ENCODE measurements at places on chromosomes 3 and 15.

DNA sequence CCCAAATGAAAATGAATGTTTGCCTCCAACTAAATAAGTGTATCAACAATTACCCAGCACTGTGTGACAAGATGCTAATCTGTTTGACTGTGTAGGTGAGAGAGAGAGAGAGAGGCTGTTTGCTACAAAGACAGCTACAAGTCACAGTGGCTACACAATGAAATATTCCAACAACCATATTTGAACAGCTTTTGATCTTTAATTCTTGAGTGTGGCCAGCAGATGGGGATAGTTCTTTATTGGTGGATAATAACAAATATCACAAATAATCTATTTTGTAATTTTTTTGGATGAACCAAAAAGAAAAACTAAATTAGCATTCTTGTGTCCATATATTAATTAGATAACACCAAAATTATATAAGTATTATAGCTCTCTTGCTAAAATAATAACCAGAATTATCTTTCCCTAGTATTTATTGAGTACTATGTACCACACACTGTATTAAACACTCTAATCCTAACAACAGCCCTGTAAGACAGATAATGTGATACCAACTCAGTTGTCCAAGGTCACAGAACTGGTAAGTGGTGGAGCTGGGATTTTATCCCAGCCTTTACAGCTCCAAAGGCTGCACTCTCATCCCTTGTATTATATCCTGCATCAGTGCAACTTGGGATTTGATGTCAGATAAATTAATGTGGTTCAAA, 61.9 kb upstream of the C3orf80 start:
- DNase-seq: no peak

- no peak for DNase-seq
Observed at GRCh38 chr3:66239513-66240123, 18.8 kb downstream of the SLC25A26 start.

DNA sequence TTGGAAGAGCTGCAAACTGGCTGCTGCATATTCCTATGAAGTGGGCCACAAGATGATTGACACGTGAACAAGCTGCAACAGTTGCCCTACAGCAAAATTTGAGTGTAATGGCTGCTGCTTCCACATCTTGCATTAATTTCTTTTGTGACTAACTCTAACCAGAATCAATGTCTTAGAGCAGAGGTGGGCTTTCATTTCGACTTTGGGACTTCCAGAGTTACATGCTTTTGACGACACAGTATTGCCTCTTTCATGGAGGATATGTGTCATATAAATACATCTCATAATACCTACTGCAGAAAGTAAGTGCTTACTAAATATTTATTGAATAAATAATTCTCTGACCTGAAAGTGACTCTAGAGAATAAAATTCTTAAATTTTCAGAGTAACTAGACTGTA, 340.7 kb upstream of the KCNH8 start:
- no peak for DNase-seq

- no peak for DNase-seq
Observed at GRCh38 chr3:56207922-56208321, 260.3 kb downstream of the ERC2 start.

DNA sequence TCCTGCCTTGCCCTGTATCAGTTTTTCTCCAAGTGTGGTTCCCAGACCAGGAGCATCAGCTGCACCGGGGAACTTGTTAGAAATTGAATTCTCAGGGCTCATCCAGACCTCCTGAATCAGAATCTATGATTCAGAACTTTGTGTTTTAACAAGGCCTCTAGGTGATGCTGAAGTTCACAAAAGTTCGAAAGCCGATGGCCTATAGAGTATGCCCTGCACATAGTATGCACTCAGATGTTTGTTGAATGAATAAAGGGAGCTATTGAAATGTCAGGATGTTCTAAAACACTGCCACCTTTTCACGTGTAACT, 664 bp upstream of the LARP6 start:
- DNase-seq: no peak

GRCh38 chr15:78910271-78910670, 34.6 kb downstream of the CTSH start:
- DNase-seq: no peak

- no peak for DNase-seq
Observed at GRCh38 chr3:114405202-114405990, 111.6 kb downstream of the TIGIT start.

DNA sequence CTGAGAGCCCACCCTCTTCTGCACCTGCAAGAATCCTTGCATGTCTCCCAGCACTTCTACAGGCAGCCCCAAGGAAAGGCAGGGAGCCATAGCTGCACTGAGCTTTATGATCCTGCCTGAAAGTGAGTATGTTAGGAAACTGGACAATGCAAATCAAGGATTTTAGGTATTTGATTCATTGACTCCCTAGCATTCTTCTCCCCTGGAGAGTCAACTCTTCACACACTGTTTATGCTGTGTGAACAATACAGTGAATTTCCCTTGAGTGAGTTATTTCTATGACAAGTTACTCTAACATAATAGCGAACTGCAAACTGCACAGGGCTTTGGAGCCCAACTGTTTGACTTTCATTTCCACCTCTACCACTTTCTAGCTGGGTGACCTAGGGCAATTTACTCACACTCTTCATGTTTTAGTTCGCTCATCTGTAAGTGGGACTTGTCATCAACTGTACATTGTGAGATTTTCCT, 96.0 kb upstream of the PHLDB2 start:
- no peak for DNase-seq

GRCh38 chr15:51121118-51121517, 26.4 kb upstream of the TNFAIP8L3 start:
- DNase-seq: no peak

- no peak for DNase-seq
Observed at GRCh38 chr3:118801899-118802298, 232.7 kb downstream of the IGSF11 start.

- DNase-seq: peak; percentile 27
Observed at GRCh38 chr3:105385819-105386508, 19.3 kb downstream of the ALCAM start.

DNA sequence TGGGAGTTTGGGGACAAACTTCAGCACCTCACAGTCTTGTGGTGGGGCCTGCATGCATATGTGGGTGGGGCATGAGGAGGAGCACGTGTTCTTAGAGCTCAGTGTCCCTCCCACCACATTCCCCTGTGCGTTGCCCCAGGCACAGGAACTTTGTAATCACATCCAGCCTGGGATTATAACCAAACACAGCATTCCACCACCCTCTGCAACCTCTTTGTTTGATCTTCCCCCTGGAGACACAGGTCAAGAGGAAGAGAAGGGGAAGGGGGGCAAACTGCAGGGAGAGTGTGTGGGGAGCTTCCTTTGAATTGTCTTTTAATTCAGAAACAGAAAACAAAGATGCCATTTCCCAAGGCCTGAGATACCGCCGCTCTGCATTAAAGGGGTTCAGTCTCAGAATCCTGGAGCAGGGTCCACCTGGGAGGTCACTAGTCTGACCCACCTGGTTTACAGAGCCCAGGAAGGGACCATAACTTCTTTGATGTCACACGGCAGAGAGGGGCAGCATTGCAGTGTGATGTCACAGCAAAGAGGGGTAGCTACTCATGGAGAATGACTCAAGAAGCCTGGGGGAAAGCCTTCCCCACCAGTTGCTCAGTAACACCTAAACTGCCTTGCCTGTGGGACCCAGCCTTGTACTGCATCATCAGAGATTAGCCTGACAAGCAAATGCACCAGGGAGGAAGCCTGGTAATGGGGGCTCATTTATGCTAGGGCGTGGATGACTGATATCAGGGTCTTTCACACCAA, 106.3 kb upstream of the RNU6-1 start:
- DNase-seq: no peak

DNA sequence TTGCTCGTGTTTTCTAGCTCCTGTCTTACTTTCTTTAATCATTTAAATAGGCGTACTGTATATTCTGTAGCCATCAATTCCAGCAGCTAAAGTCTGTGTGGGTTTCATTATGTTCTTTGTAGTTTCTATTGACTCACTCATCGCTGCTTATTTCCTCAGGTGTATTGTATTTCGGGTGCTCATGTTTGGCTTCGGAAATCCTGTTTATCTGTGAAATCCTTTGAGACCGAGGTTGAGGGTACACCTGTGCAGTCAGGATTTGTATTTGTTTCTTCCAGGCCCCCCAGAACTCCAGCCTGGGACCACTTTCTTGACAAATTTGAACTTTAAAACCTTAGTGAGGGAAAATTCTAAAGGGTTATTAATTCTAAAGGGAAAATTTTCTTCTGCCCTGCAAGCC, 2.0 kb upstream of the PAK2 start:
- DNase-seq: no peak

DNA sequence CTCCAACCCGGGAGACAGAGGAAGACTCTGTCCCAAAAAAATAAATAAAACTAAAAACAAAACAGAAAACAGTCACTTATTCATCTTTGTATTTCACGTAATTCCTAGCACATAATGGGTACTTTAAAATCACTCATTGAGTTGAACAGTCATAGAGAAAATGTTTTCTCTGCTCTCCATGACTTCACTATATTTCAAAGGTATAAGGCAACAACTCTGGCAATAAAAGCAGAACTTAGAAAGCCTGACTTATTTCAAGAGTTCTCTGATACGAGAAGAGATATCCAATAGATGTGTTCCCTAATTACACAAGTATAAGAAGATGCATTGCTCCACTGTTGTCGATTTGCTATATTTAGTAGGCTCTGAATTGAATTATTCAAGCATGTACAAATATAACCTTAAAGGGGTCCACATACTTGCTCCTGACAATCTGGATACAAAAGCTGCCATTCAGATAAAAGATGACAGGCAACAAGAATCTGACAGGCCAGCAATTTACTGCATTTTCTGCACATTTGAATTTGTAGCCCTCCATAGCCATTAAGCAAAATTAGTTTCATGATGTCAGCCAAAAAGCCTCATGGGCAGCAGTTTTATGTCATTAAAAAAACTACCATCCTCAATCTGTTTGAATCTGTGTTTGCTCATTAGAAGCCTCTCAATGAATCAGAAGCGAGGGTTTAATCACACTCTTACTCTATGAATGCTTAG, 47.9 kb downstream of the PEAK1 start:
- DNase-seq: no peak
